Ovary (tissue), 10 donors: ENCODE measurements at places on chromosomes 1 and 21. TPM values are rescaled to one million over a fixed set of nuclear protein-coding genes. Genes with fewer than 3 reads are reported as not detected.

- H3K27me3 ChIP-seq, result no peaks in the 10 kb centered on the region
- no peak overlapping the region for H3K27ac ChIP-seq
- H3K36me3 ChIP-seq, result no peaks in the 10 kb centered on the region
- H3K4me1 ChIP-seq, result peaks cover 2% of the 10 kb centered on the region
These were observed 58.8 kb downstream of the WARS2 start for GRCh38 chr1:119081700-119082099.

DNA sequence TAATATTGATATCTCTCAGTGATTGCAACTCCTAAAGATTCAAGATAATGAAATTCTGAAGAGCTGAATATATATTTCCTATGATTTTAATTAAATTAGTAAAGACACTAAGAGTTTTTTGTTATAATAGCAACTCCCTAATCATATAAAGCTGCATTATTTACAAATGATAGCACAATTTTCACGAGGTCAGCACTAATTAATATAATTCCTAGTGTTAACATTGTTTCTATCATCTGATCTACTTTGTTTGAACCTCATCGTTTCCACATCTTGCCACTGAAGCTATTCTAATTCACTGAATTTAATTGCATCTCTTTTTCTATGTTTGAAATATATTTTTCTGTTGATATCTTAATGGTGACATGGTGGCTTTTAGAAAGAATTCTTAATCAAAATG lies 279.1 kb upstream of the ADGRL4 start:
- no peaks in the 10 kb centered on the region for H3K27me3 ChIP-seq
- no peak overlapping the region for H3K27ac ChIP-seq
- H3K4me1 ChIP-seq, result no peaks in the 10 kb centered on the region
- H3K36me3 ChIP-seq, result no peaks in the 10 kb centered on the region
- no peak overlapping the region for H3K4me3 ChIP-seq
- no peak for DNase-seq

DNA sequence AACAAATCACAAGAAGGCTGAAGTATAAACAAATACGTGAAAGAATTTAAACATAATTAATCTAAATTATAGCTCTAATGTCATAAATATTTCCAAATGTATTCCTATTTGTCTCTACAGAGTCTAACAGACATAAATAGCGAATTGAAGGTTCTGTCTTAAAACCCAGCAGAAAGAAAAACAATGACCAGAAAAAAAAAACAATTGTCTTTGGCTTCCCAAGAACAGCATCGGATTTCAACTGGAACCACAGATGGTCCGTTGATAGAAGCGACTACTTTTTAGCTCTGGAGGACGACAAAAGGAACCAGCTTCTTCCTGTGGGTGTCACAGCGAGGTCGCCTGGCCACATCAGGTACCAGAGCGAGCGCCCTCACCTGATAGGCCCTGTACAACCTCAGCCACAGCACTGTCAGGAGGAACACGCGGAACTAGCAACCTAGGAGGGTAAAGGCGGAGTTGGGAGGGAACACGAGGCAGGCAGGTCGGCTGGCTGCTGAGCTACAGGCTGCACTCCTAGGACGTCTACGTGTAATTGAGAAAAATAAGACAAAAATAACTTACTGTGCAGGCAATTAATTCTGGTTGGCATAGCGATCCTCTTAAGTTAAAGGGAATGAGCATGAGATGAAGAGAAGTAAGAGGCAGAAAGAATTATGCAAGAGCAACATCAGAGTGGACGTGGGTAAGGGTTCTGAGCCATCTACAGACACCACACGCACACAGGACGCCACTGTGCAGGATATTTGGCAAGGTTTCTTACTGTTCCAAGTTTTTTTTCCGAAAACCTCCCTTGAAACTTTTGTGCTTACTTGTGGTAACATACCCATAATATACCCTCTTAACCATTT lies 16.7 kb upstream of the PRDM15 start:
- H3K36me3 ChIP-seq, result no peaks in the 10 kb centered on the region
- H3K4me1 ChIP-seq, result peaks cover 2% of the 10 kb centered on the region
- H3K4me3 ChIP-seq, result no peak overlapping the region
- DNase-seq, result no peak

DNA sequence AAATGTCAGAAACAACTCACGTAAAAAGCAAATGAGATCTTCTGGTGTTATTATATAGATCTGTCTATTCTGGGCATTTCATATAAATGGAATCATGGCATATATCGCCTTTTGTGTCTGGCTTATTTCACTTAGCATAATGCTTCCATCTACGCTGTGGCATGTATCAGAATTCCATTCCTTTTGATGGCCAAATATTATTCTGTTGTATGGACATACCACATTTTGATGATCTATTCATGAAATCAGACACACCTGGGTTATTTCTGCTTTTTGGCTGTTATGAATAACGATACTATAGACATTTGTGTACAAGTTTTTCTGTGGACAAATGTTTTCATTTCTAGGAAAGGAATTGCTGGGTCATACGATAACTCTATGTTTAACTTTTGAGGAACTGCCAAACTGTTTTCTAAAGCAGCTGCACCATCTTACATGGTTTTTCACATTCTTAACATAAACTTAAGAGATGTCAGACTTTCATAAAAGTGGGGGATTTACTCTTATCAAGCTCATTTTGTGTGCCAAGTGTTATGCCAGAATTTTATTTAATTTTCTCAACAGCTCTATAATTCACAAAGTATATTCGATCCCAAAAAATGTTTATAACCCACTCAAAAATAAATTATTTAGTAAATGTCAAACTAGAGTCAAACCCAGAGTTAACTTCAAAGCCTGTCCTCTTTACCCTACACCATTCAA lies 7.6 kb downstream of the ENAH start:
- H3K27me3 ChIP-seq, result no peaks in the 10 kb centered on the region
- no peak overlapping the region for H3K27ac ChIP-seq
- no peak overlapping the region for H3K4me3 ChIP-seq
- DNase-seq, result no peak
- no peaks in the 10 kb centered on the region for H3K36me3 ChIP-seq
- peaks cover 3% of the 10 kb centered on the region for H3K4me1 ChIP-seq

DNA sequence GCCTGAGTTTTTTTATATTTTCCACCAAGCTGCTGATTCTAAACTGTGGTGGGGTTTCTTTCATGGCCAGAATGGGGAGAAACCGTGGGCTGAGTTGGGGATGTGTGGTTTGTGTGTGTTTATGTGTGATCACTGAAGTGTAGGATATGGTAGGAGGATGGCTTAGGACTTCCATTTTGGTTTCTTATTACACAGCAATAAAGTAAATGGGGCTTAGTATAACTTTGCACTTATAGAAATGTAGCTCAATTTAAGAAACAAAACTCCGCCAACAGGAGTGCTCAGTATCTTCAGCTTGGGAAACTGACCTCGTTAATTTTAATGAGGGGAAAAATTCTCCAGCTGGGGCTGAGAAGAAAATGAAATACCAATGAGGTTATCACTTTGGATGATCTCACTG lies 77.8 kb downstream of the PBX1 start:
- H3K36me3 ChIP-seq, result no peaks in the 10 kb centered on the region
- no peak overlapping the region for H3K4me3 ChIP-seq
- DNase-seq, result no peak
- no peak overlapping the region for H3K27ac ChIP-seq

DNA sequence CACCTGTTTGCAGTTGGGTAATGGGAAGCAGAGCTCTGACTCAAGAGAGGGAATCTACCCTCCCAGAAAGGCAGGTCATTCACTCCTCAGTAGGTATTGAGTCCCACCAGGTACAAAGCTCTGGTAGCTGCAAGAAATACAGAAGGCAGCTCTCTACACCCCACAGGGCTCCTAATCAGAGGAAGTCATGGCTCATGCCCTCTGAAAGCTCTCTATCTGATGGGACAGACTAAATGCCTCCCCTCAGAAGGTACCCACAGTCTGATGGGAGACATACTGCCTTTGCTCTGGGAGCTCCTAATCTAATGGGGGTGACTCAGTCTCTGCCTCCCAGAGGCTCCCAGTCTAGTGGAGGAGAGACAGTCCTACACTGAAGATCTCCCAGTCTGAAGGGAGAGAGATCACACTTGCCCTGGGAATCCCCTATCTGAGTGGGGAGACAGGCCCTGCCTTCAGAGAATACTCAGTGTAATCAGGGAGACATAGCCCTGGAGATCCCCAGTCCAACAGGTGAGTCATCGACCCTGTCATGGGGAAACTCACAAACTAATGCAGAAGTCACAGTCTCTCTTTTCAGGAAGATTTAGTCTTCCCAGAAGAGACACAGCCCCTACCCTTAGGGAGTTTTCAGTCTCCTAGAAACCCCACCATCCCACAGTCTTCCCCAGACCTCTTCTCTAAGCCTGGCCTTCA lies 23.7 kb downstream of the CAMK1G start:
- H3K4me3 ChIP-seq, result no peak overlapping the region
- no peak for DNase-seq
- H3K36me3 ChIP-seq, result no peaks in the 10 kb centered on the region
- H3K4me1 ChIP-seq, result no peaks in the 10 kb centered on the region
- H3K27me3 ChIP-seq, result no peaks in the 10 kb centered on the region
- no peak overlapping the region for H3K27ac ChIP-seq

DCST1 gene
- total RNA-seq, result 0.72 TPM

FCRL5 gene
- total RNA-seq, result 0.60 TPM

UBE2J2 gene
- total RNA-seq, result 51.9 TPM

- H3K27me3 ChIP-seq, result no peaks in the 10 kb centered on the region
- no peak for DNase-seq
- no peaks in the 10 kb centered on the region for H3K36me3 ChIP-seq
- H3K4me3 ChIP-seq, result no peak overlapping the region
- no peak overlapping the region for H3K27ac ChIP-seq
These were observed 155.7 kb downstream of the TNFSF18 start for GRCh38 chr1:172895050-172895460.

GRCh38 chr1:73943270-73943669 lies 254.7 kb downstream of the LRRIQ3 start:
- H3K4me1 ChIP-seq, result no peaks in the 10 kb centered on the region
- no peaks in the 10 kb centered on the region for H3K36me3 ChIP-seq
- no peak overlapping the region for H3K27ac ChIP-seq

DNA sequence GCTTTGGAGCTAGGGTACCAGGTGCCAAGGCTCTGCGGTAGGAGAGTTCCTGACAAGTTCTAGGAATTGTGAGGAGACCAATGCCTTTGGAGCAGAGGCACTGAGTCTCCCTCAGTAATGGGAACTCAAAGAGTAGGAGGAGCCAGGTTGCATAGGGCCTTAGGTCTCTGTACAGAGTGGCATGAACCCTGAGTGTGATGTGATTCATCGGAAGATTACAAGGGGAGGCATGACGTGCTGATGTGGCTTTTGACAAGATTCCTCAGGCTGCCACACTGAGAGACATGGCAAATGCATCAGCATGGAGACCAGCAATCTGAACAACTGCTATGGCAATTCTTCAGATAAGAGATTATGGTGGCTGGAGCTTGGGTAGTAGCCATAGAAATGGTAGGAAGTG lies 94.6 kb upstream of the SLC44A3 start:
- H3K4me3 ChIP-seq, result no peak overlapping the region
- no peaks in the 10 kb centered on the region for H3K36me3 ChIP-seq
- DNase-seq, result no peak
- H3K4me1 ChIP-seq, result peaks cover 10% of the 10 kb centered on the region

SLC22A15 gene
- total RNA-seq, result 0.78 TPM

DYNLT4 gene
- total RNA-seq, result 1.2 TPM

IFI16 gene
- 95.4 TPM for total RNA-seq

TNN gene
- total RNA-seq, result not detected

GRCh38 chr1:42753070-42753469 lies 13.0 kb upstream of the CLDN19 start:
- H3K27ac ChIP-seq, result no peak overlapping the region
- no peaks in the 10 kb centered on the region for H3K4me1 ChIP-seq
- H3K27me3 ChIP-seq, result no peaks in the 10 kb centered on the region
- no peak overlapping the region for H3K4me3 ChIP-seq
- H3K36me3 ChIP-seq, result no peaks in the 10 kb centered on the region
- no peak for DNase-seq

DNA sequence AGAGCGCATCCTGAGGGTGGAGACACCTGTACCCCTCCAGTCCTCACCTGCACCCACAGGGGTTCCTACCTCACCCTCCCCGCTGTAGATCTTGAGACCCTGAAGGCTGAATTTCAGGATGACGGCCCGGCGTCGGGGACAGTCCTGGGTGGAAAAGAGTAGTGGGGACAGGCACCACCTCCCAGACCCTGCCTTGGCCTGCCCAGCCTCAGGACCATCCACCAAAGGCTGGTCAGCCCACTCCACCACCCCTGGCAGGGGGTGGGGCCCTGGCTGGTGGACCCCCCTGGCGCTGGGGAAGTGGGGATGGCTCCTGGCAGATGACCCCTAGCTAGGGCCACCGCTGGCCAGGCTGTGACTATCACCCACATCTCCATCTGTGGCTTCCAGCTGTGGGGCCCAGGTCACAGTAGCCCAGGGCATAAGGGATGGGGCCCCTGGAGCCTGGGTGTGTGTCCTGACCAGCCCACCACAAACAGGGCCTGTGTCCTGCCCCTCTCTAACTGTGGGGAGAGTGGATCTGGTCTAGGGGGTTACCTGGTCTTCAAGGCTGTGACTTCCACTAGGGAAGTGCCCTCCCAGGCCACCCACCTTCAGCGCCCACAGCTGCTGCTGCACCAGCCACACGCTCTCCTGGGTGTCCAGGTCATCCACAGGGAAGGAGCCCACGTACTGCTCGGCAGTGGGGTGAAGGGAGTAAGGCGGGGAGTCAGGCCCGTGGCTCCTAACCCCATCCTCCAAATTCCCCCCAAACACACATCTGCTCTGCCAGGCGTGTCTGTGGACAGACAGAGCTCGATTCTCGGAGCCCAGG lies 5.4 kb downstream of the SH2D5 start:
- no peaks in the 10 kb centered on the region for H3K36me3 ChIP-seq

CREB3L4 gene
- total RNA-seq, result 12.9 TPM

DNA sequence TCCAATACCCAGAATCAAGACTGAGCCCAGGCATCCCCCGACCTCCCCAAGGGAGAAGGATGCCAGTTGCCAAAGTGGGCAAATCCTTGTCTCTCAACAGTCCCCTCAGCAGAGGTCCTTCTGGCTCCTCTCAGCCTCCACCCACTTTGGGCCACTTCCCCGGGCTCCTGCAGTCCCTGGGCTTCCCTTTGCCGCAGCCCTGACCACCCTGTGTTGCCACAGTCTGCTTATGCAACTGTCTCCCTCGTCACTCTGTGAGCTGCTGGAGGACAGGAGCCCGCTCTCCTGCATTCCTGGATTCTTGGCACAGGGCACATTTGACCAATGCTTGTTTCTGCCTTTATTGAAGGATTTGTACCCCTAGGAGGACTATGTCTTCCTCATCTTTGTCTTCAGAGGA lies 2.9 kb upstream of the LRP8 start:
- DNase-seq, result peak; percentile 21
- no peak overlapping the region for H3K4me3 ChIP-seq
- H3K36me3 ChIP-seq, result no peaks in the 10 kb centered on the region
- no peaks in the 10 kb centered on the region for H3K27me3 ChIP-seq

- peak overlapping the region; percentile 84 for H3K4me3 ChIP-seq
- H3K27me3 ChIP-seq, result no peaks in the 10 kb centered on the region
- H3K27ac ChIP-seq, result peak overlapping the region; percentile 73
- DNase-seq, result peak; percentile 95
These were observed 10.4 kb upstream of the RAB42 start for GRCh38 chr1:28581531-28582247.
